Spinal cord (tissue), 10 donors: ENCODE measurements at places on chromosomes 12 and 14. TPM values are rescaled to one million over a fixed set of nuclear protein-coding genes. Genes with fewer than 3 reads are reported as not detected.

Gene TROAP
- 11.7 TPM for polyA plus RNA-seq

Gene PLEKHG3
- 53.9 TPM for polyA plus RNA-seq

Gene GALNT6
- polyA plus RNA-seq, result 0.80 TPM

Gene ADAM21
- 0.30 TPM for polyA plus RNA-seq

DNA sequence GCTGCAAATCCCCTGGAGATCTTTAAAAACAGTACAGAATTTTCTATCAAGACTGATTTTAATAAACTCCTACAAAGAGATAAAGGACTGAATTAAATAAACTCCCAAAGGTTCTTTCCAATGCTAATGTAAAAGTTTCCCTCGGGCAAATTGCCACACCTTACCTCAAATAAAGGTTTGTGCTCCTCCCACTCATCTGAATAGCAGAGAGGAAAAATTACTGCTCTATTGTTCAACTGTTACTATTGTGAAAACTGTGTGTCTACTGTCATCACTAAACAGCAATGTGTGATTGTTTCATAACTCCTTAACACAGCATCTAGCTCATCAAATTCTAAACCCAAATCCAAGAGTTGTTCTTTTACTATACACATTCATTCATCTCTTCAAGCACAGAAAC is 3.2 kb downstream of the SPTLC2 start:
- H3K27ac ChIP-seq, result no peak overlapping the region
- DNase-seq, result no peak
- H3K4me3 ChIP-seq, result no peak overlapping the region
- no peaks in the 10 kb centered on the region for H3K36me3 ChIP-seq

- no peak overlapping the region for H3K4me3 ChIP-seq
- no peak overlapping the region for H3K27ac ChIP-seq
- H3K27me3 ChIP-seq, result no peaks in the 10 kb centered on the region
- no peaks in the 10 kb centered on the region for H3K4me1 ChIP-seq
- no peak for DNase-seq
Observed at GRCh38 chr12:66916189-66916588, 237.3 kb upstream of the GRIP1 start.

- DNase-seq, result no peak
- peaks cover 44% of the 10 kb centered on the region for H3K36me3 ChIP-seq
- peaks cover 8% of the 10 kb centered on the region for H3K4me1 ChIP-seq
- no peak overlapping the region for H3K27ac ChIP-seq
- no peak overlapping the region for H3K4me3 ChIP-seq
Observed at GRCh38 chr14:64442300-64442988, 22.9 kb upstream of the AKAP5 start.

GRCh38 chr14:90193925-90194324 is 62.4 kb upstream of the PSMC1 start:
- no peaks in the 10 kb centered on the region for H3K4me1 ChIP-seq
- DNase-seq, result no peak
- no peaks in the 10 kb centered on the region for H3K27me3 ChIP-seq
- H3K4me3 ChIP-seq, result no peak overlapping the region

DNA sequence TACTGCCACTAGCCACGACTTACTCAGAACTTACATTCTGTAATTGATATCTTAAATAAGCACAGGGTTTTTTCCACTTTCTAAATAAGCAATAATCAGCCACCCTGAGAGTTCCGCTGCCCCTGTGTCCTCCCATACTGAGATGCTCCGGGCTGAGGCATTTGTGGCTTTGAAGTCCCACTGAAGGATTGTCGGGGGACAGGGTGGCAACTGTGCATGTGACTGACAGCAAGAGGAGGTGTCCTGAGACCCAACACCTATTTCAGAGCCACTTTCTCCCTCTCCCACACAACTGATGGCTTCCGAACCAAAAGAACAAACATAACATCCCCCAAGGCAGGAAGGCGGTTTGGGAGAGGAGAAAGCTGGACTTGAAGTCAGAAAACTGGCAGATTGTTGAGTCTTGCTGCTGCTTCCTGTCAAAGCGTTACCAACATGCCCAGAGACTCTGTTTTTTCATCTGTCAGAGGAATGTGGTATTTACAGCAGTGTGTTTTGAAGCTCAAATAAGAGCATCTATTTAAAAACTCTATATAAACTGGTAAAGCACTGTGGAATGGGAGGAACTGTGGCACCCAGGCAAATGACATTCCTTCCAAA is 157.9 kb upstream of the FKBP4 start:
- H3K36me3 ChIP-seq, result peaks cover 34% of the 10 kb centered on the region
- no peak for DNase-seq
- peaks cover 10% of the 10 kb centered on the region for H3K4me1 ChIP-seq
- no peak overlapping the region for H3K27ac ChIP-seq

- H3K27me3 ChIP-seq, result no peaks in the 10 kb centered on the region
- peaks cover 4% of the 10 kb centered on the region for H3K36me3 ChIP-seq
- no peaks in the 10 kb centered on the region for H3K4me1 ChIP-seq
- H3K4me3 ChIP-seq, result no peak overlapping the region
- no peak for DNase-seq
Observed at GRCh38 chr12:57369202-57369601, 61.6 kb downstream of the R3HDM2 start.

DNA sequence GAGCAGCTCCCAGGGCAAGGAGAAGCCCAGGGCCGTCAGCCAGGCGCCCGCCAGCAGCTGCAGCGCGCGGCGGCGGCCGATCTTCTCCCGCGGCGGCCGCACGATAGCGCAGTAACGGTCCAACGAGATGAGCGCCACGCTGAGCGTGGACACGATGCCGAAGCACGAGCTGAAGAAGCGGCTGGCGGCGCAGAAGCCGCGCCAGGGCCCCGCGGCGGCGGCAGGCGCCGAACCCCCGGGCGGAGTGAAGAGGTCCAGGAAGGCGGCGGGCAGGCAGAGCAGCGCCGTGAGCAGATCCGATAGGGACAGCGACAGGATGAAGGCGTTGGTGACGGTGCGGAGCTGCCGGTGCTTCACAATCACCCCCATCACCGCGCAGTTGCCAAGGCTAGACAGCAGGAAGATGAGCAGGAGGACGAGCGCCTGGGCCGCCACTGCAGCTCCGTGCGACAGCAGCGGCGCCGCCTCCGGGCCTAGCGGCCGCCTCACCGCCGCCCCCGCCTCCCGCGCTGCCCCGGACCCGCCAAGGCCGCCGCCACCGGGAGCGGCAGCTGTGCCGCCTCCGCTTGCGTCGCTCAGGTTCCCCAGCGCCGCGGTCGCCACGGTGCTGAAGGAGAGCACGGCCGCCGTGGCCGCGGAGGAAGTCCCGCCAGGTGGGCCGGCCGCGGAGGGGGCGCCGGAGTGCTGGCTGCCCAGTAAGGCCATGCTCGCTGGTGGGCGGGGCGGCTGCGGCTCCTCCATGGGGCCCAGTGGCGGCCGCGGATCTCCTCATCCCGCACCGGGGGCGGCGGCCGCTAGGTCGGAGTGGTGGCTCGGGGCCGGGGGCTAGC is 479 bp downstream of the GPR135 start:
- DNase-seq, result peak; percentile 85
- peak overlapping the region; percentile 70 for H3K27ac ChIP-seq
- H3K4me1 ChIP-seq, result peaks cover 12% of the 10 kb centered on the region
- H3K4me3 ChIP-seq, result peak overlapping the region; percentile 46
- H3K27me3 ChIP-seq, result no peaks in the 10 kb centered on the region

GRCh38 chr12:59431266-59431665 is 164.6 kb upstream of the SLC16A7 start:
- no peak overlapping the region for H3K4me3 ChIP-seq
- DNase-seq, result peak; percentile 40
- H3K4me1 ChIP-seq, result no peaks in the 10 kb centered on the region
- no peak overlapping the region for H3K27ac ChIP-seq
- H3K36me3 ChIP-seq, result no peaks in the 10 kb centered on the region
